ENCODE measurements at places on chromosomes 5 and 9.

- DNase-seq = no peak
Observed at GRCh38 chr5:39494107-39494510, 69.3 kb upstream of the DAB2 start.

DNA sequence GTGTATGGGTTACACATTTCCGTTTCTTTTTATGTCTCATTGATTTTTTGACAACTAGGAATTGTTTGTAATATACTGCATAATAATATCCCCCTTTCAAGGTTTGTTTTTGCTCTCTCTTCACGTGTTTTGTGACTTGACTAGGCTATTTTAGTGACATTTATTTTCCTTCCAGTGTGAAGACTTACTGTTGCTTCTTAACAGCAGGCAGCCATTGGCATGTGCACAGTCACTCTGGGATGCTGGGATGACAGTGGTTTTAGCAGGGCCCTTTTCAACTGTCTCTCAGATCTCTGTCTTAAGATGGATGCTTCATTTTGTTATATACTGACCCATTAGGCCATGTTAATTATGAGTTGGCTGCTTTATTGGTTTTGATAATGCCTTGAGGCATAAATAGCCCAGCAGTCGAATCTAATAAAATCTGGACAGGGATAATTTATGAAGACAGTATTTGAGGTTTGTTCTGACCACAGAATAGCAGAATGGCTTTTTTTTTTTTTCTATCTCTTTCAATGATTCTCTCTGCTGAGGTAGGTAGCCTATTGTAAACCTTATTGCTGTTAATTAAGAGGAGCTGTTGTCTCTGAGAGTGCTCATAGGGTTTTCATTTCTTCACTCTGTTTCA lies 536.0 kb downstream of the GABRG2 start:
- DNase-seq = no peak

GRCh38 chr5:67886761-67887160 lies 328.8 kb upstream of the PIK3R1 start:
- no peak for DNase-seq

DNA sequence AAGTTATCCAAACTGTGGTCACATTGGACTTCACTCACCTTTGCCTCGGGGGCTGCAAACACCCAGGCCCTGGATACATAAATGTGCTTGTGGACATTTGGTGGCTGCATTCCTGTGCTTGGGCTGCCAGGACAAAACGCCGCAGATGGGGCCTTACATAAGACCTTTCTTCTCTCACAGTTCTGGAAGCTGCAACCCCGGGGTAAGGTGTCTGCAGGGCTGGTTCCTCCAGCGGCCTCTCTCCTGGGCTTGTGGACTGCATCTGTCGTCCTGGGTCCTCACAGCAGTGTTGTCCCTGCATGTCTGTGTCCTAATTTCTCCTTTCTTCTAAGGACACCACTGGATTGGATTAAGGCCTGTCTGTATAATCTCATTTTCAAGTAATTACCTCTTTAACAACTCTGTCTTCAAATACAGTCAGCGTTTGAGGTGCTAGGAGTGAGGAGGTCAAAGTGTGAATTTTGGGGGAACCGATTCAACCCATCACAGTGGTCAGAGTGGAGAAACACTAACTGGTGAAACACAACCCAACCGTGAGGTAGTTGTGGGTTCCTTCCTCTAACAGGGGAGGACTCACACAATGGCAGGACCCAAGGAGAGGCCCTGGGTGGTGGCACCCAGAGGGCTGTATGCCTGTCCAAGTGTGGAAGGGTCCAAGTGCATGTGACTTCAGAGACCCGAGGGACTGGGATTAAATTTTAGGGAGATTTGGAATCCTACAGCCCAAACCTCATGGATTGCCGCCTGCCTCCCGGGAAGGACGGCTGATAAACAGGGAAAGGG lies 415.6 kb downstream of the IRX2 start:
- no peak for DNase-seq

GRCh38 chr9:13279284-13280141 lies at the start of gene MPDZ:
Gene MPDZ (minus strand): TSS chr9:13279692. CDS start chr9:13250315, 29,377 bp downstream.
- DNase-seq = peak; percentile 25

GRCh38 chr9:12817702-12818101 lies 42.9 kb downstream of the LURAP1L start:
- no peak for DNase-seq

DNA sequence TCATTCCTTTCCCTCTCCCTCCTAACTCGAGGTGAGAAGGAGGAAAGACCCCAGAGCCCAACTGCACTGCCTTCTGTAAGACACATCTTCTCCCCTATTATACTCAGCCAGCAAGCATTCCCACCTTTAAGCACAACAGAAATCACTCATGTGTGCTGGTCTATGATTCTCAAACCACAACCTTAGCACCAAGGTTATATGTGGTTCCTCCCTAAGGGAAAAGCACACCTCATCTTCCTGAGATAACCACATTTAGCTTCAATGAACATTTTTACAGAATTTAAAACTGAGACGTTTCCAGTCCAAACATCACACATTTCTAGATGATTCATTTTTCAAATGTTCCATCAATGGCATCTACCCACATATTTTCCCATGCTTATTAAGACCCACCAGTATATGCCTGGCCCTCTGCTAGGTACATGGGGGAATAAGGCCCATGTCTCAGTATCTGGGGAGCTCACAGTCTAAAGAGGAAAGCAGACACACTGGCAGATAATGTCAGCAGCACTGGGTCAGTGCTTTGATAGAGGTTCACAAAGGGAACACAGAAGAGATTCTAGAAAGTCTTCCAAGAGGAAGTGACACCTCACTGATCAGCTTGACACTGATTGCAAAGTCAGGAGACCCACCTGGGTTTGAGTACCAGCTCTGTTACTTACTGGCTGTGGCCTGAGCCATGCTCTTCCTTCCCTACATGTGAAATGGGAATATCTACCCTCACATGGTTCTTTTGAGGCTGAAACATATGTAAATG lies 245.4 kb downstream of the DENND1A start:
- no peak for DNase-seq

- DNase-seq = no peak
Observed at GRCh38 chr5:96868603-96869371, 7.5 kb upstream of the ERAP2 start.

- no peak for DNase-seq
Observed at GRCh38 chr9:93422977-93423616, 28.4 kb upstream of the FAM120A start.

- DNase-seq = no peak
Observed at GRCh38 chr9:123338710-123339665, 17.0 kb upstream of the CRB2 start.

GRCh38 chr5:172579403-172579990 lies 61.6 kb upstream of the NEURL1B start:
- no peak for DNase-seq

GRCh38 chr9:33129886-33130881 lies 37.0 kb downstream of the B4GALT1 start:
- DNase-seq = no peak

DNA sequence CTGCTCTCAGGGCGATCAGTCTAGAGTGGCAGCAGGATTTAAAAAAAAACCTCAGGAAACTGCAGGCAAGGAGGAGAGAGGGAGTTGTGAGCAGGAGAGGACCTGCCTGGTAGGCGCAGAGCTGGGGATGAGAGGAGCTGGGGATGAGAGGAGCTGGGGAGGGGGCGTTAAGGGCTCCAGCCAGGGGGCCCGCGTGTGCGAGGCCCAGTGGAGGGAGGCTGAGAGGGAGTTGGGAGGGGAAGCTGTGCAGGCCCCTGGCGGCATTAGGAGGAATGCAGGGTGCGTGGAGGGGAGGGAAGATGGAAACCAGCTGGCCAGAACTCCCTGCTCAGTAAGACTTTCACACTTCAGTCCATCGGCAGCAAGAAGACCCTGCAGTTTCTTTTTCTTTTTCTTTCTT lies 45.2 kb upstream of the HMCN2 start:
- no peak for DNase-seq

DNA sequence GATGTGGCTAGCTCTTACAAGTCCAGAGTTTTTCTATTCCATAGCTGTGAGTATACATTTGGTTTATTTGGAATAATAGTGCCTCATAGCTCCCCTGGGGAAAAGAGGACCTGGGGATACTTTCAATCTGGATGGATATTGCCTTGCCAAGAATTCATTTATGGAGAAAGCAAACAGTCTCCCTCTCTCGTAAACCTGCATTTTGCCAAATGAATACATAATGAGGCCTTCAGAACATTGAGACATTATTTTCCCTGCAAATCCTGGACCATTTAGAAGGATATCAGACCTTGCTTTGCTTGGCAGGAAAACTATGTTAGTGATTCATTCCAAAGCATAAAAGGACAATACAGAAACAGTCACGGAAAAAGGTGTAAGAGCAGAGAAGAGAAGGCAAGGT lies 569.6 kb upstream of the BRINP1 start:
- DNase-seq = no peak

GRCh38 chr5:87139795-87140194 lies 127.9 kb upstream of the RASA1 start:
- DNase-seq = no peak

DNA sequence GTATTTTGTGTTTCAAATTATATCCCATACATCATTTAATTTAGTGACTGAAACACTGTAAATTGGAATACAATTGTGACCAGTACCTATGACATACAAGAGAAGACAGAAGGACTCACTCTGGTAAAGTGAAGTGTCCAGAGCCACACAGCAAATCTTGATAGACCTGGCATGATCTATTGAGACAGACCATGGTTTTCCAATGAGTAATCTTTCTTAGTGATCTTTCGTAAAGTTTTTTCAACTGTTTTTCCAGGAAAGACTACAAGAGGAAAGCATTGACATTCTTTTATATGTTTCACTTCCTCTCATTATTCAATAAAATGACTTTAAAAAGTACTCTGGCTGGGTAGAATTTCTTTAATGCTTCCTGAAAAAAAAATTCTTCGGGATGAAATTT lies 43.3 kb upstream of the ALDH1A1 start:
- no peak for DNase-seq

DNA sequence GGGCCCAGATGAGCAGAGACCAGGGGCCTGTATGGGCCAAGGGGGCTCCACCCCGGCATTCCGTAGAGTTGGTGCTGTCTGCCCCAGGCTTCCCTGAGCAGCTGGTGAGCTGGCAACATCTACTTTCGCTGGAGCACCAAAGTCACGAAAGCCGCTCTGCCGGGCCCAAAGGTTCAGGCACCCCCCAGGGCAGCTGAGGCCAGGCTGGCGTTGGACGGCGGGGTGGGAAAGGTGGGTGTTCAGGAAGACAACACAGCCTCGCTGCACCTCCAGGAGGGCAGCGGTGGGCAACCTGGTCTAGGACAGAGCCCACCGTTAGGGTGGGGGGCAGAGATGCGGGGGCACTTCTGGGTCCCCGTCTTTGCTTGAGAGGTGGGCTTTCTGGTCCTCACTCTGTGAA lies 30.1 kb upstream of the TMEM250 start:
- DNase-seq = no peak

GRCh38 chr5:179697993-179698934 lies 503 bp upstream of the CANX start:
- peak; percentile 98 for DNase-seq

DNA sequence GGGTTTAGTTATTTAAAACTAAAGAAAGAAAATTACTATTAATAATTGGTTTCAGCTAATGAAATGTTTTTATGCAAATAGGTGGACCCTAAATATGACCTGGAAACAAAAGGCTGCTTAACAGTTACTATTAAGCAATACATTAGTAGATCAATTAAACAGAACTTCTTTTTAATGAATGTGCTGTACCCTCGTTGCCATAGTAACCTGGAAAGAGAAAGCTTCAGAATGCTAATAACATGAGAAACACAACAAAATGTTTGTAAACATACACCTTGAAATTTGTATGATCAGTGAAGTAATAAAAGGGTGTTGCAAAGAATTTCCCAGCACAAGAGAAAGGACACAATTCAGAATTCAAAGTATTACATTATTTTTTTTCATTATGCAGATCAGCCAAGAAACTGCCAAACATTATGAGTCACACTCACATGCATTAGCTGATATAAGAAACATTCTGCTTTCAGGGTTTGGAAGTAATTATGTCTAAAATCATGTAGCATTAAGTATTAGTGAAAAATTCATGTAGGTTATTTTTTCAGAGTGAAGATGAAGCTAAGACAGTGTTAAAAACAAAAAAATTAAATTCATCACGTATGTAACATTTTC lies 348.3 kb downstream of the ISL1 start:
- no peak for DNase-seq

- no peak for DNase-seq
Observed at GRCh38 chr5:132260714-132261551, 3.4 kb downstream of the PDLIM4 start.

- DNase-seq = peak; percentile 33
Observed at GRCh38 chr5:132750471-132751230, 3.4 kb downstream of the CCNI2 start.

DNA sequence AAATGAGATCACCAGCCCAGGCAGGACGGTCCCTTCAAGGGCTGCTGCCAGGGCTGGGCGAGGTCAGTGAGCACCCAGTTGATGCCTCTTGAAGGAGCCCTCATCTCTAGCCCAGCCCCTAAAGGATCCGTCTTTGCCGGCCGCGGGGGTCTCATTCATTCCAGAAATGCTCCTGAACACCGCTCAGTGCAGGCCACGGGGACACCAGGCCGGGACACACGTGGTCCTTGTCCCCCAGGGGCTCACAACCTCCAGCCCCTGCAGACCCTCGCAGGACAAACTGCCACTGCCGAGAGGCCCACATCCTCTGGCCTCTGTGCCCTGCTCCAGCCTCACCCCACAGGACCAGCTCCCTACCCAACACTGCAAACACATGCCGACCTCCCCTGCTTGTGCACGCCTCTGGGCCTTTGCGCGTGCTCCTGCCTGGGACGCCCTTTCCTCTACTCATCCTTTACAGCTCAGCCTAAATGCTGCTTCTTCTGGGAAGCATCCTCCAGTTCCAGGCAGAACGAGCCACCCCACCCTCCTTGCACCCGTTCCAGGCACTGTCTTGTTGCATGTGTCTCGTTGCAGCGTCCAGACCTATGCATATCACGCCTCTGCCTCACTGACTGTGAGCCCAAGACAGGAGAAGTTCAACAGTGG lies 10.3 kb upstream of the LAMC3 start:
- DNase-seq = no peak

DNA sequence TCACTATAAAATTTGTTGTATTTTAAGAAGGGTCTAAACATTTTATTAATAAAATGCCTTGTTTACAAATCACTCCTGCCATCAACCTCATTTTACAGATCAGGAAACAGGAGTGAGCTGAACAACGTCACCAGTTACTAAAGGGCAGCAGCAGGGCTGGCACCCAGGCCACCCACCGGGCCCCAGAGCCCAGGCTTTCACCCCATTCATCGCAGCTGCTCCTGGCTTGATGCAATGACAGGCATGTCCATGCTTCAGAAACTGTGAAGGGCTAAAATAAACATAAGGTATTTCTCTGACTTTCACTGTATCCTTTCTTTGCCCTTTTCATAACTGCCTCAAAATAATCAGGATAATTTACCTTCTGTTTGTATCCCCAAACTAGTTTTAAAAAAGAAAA lies 18.1 kb downstream of the MED27 start:
- DNase-seq = no peak

GRCh38 chr5:168008555-168008954 lies 282.9 kb upstream of the WWC1 start:
- no peak for DNase-seq

- no peak for DNase-seq
Observed at GRCh38 chr5:94524841-94525697, 93.3 kb downstream of the KIAA0825 start.

Data from H1 (cell line).